ENCODE measurements at places on chromosomes 4 and X. TPM values are rescaled to one million over a fixed set of nuclear protein-coding genes. Genes with fewer than 3 reads are reported as not detected.

The MID1 gene
- 19.7 TPM for total RNA-seq

The AMELX gene
- total RNA-seq = not detected

The SSX2 gene
- not detected for total RNA-seq

The CLNK gene
- not detected for total RNA-seq

The CFAP47 gene
- under 0.01 TPM for total RNA-seq

The FDCSP gene
- total RNA-seq = not detected

The GAGE2A gene
- total RNA-seq = not detected

Data from regular cardiac myocyte (primary cell).